G401 (cell line): ENCODE measurements at places on chromosomes 3 and 15. TPM values are rescaled to one million over a fixed set of nuclear protein-coding genes. Genes with fewer than 3 reads are reported as not detected.
A peak's percentile ranks its signal among the peaks of the same experiment; 100 is the strongest.

Gene HYKK
- 5.3 and 13.9 TPM in 2 replicates for total RNA-seq

Gene SLC28A1
- not detected in 2 replicates for total RNA-seq

Gene EDEM1
- total RNA-seq: 10.4 and 12.6 TPM in 2 replicates

- DNase-seq: peak; percentile 89
Measured at GRCh38 chr3:58260261-58260731, 22.7 kb downstream of the ABHD6 start.

DNA sequence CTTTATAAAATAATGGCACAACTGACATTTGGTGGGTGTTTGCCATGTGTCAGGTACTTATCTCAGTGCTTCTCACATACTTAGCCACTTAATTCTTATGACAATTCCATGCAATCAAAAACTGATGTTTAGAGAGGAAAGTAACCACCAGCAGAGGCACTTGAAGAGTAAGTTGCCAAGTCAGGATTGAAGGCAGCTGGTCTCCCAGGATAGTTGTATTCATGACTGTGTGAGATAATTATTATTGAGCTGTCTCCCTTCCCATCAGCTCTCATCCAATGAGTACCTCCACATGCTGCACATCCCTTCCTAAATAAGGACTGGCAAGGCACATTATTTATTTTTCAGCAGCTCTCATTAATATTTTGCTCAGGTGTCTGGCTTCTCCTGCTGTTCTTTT is 4.8 kb downstream of the VEPH1 start:
- DNase-seq: no peak

DNA sequence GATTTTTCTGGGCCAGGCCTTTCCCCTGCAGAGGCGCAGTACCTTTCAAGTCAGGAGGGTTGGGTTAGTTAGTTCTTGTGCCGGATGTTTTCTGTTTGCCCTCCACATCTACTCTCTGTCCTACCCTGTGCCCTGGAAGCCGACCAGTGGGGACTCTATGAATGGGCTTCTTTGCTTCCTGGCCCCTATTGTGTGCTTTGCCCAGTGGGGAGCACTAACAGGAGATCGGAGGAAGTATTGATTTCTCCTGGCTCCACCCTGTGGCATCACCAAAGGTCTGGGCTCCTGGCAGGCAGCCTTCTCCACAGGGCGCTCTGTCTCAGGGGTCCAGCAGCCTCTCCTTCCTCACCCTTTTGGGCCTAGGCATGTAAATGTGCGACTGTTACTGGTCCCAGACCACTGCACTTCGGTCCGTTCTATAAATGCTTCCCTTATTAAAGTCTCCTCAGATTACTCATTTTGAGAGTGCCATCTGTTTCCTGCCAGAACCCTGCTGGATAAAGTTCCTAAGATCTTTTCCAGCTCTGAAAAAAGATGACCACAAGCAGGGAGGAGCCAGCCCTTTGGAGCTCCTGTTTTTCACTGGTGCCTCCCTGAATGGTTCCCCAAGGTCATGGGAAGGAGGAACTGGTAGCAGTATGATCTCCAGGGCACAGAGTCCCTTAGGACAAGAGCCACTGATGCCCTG is 44.5 kb downstream of the CTDSPL start:
- DNase-seq: peak; percentile 77

GRCh38 chr3:129950318-129951046 is 24.0 kb upstream of the TRH start:
- no peak for DNase-seq

DNA sequence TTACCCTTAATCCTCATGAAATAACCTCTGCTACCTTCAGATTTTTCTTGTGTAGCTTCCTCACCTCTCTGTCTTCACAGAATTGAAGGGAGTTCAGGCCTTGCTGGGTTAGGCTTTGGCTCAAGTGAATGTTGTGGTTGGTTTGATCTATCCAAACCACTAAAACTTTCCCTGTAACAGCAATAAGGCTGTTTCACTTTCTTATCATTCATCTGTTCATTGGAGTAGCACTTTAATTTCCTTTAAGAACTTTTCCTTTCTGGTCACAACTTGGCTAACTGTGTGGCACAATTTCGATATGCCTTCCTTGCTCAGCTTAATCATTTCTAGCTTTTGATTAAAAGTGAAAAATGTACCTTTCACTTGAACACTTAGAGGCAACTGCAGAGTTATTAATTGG is 129.8 kb downstream of the NR1I2 start:
- DNase-seq: no peak
